HuH-7 (cell line): ENCODE measurements at places on chromosomes 11 and 22.
A peak's percentile ranks its signal among the peaks of the same experiment; 100 is the strongest.

GRCh38 chr22:23801238-23801821 is 14.6 kb downstream of the SMARCB1 start:
- DNase-seq, result no peak

- no peak for DNase-seq
These were observed 297.0 kb downstream of the CADM1 start for GRCh38 chr11:115207166-115207591.

DNA sequence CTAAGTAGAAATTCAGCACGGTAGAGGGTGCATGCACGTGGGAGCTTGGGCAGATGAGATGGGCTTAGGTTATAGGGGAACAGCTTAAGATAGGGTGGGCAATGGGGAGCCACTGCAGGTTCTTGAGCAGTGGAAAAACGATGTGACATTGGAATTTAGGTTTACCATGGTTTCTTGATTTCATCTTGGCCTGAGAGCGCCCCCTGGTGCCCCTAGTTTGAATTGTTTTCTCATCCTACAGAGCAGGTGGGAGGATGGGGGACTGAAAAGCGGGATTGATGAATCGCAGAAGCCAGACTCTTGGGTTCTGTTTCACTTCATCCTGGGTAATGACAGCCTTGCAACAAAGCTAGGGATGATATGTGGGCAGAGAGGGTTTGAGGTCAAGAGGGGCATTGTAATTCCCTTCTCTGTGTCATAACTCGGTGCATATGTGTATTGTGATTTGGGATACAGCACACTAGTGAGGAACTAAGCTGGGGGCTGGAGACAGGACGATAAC is 6.7 kb upstream of the MCAM start:
- DNase-seq, result peak; percentile 79

DNA sequence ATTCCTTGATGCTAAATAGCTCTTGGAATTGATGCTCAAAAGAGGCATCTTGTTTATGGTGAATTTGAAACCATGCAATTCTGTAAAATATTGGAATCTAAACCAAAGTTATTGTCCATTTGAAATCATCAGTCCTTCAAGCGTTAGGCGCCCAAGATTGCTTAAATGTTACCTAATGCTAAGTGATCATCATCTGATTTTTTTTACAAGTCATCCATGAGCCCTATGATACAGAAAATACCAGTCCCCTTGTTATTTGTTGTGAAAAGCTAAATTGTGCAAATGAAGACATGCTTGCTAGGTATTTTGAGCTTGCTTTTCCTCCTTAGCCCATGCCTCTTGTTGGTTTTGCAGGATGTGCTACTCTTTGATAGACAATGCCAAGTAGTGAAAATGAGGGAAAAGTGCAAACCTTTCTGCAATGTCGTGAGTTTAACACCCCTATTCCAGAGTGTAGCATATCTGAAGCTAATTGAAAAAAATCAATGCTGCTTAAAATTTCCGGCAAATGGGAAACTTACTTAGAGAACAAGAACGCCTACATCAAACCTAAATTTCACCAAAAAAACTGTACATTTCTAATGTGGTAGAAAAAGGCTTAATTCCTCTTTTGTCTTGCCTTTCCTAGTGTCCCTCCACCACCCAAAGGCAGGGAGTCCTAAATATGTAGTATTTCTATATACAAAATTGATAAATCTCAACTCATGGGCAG is 1.9 kb downstream of the GRK3 start:
- DNase-seq, result no peak

GRCh38 chr11:81744336-81745116 is 989.1 kb downstream of the FAM181B start:
- no peak for DNase-seq

- no peak for DNase-seq
These were observed 1.7 kb upstream of the LRRC4C start for GRCh38 chr11:41461057-41461681.

DNA sequence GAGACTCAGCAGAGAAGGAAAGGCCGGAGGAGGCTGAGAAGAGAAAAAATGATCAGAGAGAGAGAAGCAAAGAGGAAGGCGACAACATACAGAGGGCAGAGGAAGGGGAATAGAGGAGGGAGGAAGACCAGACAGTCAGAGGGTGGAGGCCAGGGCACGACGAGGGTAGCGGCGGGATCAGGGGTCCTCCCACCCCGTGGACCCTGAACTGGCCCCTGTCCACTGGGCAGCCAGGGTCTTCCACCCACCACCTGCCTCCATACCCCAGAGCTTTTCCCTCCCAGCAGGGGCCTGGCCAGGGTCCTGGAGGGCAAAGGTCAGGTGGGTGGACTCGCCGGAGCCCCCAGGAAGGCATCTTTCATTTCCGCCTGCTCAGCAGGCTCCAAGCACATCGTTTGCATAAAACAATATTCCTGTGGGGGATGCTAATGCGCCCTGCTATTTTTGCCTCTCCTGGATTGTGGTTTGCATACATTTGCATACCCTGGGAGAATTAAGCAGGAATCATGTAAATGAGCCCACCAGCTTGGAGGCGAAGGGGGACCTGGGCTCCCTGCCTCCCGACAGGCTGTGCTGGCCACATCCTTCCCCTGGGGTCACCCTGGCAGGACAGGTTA is 394.1 kb downstream of the MN1 start:
- DNase-seq, result no peak

DNA sequence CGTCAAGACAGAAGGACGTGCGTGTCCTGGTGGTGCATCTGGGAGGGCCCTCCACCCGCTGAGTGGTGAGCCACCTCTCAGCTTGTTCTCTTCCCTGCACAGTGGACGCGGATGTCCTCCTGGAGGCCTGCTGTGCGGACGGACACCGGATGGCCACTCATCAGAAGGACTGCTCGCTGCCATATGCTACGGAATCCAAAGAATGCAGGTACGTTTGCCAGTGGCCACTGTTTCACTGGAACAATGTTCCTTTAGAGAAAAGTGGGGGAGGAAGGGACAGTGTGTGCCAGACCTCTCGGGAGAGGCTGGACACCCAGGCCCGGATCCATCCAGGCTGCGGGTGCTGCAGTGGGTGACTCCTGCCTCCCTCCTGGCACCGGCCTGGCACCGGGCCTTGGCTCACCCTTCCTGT is 15.9 kb downstream of the FBLN1 start:
- DNase-seq, result no peak

DNA sequence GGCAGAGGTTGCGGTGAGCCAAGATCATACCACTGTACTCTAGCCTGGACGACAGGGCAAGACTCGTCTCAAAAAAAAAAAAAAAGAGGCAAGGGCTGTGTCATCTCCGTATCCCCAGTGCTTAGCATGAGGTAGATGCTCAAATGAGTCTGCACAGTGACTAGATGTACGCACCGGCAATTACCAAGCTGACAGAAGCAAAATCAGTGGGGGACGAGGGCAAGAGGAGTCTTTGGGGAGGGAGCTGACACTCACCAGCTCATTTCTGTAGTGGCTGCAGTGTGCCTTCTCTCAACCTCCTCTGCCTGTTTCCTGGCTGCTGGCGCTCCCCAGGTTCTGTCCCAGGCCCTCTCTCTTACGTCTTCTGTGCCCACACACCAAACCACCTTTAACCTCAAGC is 69.9 kb downstream of the PACSIN2 start:
- DNase-seq, result no peak

DNA sequence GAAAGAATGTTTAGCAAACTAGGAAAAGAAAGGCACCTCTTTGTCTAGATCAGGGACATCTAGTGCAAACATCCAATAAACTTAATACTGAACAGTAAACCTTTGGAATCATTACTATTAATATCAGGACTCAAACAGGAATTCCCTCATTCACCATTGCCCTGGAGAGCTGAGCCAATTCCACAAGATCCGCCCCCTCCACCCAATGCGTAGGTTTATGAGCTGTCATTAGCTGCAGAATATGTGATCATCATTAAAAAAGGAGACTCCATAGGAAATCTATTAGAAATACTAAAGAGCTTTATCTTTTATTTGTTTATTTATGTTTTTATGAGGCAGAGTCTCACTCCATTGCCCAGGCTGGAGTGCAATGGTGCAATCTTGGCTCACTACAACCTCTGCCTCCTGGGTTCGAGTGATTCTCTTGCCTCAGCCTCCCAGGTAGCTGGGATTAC is 5.5 kb downstream of the IL17REL start:
- DNase-seq, result no peak

DNA sequence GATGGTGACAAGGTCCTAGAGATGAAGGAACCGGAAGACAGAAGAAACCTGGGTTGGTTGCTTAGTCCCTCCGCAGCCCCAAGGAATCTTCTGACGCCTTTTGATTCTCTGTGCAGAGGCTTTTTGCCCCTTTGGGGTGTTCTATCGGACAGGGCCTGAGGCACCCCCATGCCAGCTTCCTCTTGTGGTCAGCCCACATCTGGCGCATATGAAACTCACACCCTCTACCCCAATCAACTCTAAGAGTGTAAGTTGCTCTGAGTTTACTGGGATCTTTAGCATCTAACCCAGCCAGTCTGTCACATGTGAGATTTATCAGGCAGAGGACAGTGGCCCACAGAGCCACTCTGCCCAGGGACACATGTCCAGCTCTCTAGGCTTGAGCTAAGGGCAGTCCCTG is 17.4 kb downstream of the RASD2 start:
- DNase-seq, result no peak

DNA sequence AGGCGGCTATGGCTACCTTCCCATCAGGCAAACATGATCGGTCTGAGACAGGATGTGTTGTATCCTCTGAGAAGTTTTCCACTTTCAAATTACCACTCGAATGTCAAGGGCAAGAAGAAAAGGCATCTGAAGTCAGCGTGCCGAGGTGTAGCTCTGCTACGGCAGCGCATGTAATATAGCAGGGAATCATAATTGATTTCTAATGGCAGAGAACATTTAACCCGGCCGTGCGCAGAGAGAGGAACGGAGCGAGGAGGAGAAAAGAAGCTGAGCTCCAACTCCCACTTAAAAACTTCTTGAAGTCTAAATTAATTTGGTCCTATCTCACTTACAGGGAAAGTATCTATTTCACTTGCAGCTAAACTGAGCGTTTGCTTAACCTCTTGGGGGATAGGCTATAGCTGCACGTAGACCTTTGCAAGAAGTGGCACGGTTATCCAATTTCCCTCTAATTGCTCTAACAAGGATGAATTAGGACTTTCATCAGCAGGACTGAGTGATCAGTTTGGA is 137.3 kb upstream of the KIRREL3 start:
- no peak for DNase-seq

DNA sequence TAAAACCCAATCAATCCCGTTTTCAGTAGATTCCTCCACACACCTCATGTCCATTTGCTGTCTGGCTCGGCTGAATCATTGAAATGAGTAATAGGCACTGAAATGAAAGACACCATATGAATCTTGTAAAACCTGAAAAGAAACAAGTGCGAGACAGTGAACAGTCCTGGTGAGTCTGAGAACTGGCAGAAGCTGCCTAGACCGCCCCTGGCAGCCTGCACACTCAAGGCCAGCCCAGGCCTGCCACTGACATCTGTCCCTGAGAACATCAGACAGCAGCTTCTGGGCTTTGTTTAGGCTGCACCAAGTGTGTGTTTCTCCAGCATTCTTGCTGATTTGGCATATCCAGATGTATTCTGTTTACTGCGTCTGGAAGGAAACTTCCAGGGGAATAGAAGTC is 44.8 kb downstream of the ENDOD1 start:
- DNase-seq, result no peak

GRCh38 chr11:61800331-61801281 is 7.9 kb downstream of the FEN1 start:
- no peak for DNase-seq

GRCh38 chr11:76598426-76598839 is 72.1 kb downstream of the LRRC32 start:
- DNase-seq, result peak; percentile 52

GRCh38 chr22:20441631-20442484 is 4.2 kb upstream of the SCARF2 start:
- DNase-seq, result no peak

DNA sequence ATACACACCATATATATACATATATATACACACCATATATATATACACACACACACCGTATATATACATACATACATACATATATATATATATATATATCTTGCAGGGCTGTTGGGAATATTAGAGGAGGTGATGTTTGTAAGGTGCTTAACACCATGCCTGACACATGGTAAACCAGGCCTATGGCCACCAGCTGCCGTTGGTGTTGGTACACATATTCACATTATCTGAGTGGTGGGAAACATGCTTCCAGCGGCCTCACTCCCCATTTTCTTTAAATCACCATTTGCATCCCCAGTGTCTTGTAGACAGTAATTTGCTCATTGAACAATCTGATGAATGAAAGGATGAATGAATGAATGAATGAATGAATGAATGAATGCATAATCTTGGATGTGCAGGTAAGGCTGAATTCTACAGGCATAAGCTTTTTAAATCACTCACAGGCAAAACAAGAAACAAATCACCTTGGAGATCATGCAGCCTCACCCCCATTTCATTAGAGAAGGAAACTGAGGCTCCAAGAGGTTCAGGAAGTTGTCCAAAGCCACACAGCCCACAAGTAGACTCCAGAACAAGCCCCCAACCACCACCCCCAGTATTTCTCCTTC is 527.8 kb downstream of the MIAT start:
- DNase-seq, result no peak

GRCh38 chr11:93984196-93984567 is 37.0 kb upstream of the HEPHL1 start:
- DNase-seq, result no peak

- no peak for DNase-seq
These were observed 184.3 kb downstream of the C11orf87 start for GRCh38 chr11:109606256-109606655.

DNA sequence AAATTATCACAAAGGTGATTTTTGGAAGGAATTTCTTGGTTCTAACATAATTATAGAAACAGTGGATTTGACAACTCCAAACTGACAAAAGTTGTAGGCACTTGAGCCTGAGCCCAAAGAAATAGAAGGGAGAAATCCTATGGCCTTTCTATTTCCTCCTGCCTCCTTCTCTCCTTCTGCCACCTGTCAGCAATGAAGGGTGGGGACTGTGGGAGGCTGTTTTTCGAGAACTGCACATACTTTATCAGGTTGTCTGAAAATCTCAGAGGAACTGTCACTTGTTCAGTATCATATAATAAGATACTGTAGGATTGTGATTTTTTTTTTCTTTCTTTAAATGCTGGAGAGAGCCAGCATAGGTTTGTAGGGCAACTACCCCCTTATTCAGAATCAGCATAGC is 187.9 kb upstream of the SESN3 start:
- no peak for DNase-seq

DNA sequence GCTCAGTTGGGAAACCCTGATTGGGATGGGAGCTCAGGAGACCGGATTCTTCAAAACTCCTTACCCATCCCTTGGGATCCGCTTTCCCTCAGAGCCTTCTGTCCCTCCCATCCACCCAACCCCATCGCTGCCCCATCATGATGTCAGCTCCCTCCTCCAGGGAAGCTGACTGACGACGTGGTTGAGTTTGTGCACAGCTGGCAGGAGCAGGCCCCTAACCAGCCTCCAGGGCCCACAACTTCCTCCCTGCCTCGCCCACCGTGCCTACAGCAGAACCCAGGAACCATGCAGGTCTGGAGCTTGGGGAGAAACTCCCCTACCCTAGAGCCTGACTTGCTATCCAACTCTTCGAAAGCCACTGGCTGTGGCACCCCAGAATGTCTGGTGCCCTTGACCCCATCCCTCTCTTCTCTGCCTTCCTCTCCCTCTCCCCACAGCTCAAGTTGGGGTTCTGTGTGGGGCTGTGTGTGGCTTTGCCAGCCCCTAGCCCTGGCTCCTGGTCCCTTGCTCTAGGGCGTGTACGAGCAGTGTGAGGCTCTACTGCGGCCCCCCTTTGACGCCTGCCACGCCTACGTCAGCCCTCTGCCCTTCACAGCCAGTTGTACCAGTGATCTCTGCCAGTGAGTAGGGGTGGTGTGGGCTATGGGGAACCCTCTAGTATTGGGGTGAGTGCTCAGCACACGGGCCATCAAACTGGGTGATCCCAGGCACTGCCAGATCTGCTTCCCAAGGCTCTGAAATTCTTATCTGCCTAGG is 11.1 kb downstream of the OTOG start:
- DNase-seq, result no peak
